ENCODE measurements at places on chromosomes 3 and 15.

- DNase-seq = no peak
These were observed 1.2 kb downstream of the SIDT1 start for GRCh38 chr3:113533534-113533892.

- no peak for DNase-seq
These were observed 33.7 kb upstream of the NOX5 start for GRCh38 chr15:68980786-68981185.

DNA sequence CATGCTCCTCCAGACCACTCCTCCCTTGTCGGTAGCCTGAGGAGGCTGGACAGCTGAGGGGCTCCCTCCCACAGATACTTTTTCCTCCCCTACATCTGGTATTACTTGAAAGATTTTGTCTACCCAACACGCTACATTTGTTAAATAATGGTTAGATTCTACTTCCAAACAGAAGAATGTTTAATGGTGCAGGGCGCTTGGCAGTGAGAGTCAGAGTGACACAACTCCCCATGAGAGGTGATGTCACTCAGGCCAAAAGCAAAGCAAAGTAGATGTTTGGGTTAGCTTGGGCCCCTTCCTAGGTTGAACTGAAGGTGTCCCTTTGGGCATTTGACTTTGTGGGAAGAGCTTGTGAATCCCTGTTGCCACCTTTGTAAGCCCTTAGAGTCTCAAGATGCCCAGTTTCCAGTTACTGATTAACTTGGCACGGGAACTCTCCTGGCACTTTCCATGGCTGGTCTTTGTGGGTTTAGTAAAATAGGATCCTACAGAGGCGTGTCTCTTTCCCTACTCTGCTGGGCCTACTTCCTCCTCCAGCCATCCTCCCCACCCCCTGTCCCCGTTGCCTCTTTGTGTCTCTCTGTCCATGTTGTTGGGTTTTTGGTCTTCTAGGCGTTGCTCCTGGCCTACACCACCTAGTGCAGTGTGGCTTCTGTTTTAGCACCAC is 5.6 kb downstream of the LIMD1 start:
- DNase-seq = no peak

DNA sequence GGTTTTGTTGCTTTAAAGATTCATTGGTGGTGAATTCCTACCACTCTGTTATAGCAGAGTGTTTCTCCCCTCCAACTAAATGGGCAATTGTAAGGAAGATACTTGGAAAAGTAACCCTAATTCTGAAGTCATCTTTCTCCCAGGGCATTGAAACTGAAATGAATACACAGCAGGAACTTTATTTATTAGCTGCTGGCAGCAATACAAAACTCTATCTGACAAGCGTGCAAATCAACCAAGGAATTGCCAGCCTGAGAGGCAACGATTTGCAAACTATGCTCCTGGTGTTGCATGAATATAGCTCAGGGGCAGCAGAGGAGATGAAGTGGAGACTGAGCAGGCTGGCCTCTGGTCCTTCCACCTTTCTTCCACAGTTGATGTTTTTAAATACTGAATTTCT is 48.9 kb downstream of the CD200R1 start:
- DNase-seq = peak; percentile 32

DNA sequence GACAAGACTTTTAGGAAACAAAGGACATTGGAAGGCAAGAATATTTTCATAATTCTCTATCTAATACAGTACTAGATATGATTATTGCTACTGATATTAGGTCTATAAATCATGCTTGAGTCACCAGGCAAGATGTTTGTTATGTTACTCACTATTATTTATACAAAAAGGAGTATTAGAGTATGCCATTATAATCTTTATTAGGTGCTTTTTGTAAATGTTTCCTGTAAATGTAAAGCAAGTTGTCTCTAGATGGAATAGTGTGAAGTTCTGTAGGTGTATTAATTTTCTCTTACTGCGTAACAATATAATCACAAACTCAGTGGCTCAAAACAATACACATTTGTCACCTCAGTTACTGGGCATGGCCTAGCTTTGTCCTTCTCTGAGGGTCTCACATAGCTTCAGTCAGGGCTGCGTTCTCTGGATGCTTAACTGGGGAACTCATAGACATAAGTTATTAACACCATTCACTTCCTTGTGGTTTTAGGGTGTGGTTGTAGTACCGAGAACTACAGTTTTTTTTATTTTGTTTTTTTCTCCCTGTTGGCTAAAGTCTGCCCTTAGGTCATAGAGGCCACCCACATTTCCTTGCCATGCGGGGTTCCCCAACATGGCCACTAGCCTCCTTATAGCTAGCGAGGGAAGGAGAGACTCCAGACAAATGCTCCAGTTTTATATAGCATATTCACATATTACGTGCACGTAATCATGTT is 20.3 kb upstream of the MAP3K13 start:
- DNase-seq = no peak

GRCh38 chr3:186976837-186977750 is 46.8 kb downstream of the ST6GAL1 start:
- peak; percentile 68 for DNase-seq

- no peak for DNase-seq
These were observed 207.6 kb upstream of the STAC start for GRCh38 chr3:36172699-36173098.

- DNase-seq = no peak
These were observed 31.0 kb downstream of the TMOD2 start for GRCh38 chr15:51782357-51782896.

GRCh38 chr3:138854204-138854603 is 19.5 kb upstream of the PIK3CB start:
- no peak for DNase-seq

Measured in globus pallidus (tissue), 1 donor.